Pancreas (tissue), 10 donors: ENCODE measurements at places on chromosomes 5 and 9. TPM values are rescaled to one million over a fixed set of nuclear protein-coding genes. Genes with fewer than 3 reads are reported as not detected.
A peak's percentile ranks its signal among the peaks of the same experiment; 100 is the strongest.

TOR1B gene
- total RNA-seq, result 7.6 TPM

SPATA31C1 gene
- total RNA-seq, result not detected

TMEM252 gene
- not detected for total RNA-seq

DNA sequence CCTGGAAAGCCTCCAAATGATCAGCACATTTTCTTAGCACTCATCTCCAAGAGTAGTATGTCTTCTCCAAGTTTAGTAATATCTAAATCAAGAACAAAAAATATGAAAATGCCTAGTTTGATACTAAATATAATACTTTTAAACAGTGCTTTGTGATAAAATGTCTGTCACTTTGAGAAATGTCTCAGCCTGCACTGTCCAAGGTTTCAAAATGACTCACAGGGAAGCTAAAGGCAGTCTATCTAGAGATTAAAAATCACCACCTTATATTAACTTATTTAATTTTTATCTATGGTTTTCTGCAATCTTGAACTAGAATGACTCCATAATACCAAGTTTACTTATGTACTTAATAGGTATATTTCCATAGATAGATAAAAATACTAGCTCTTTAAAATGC, 633.0 kb upstream of the C9orf72 start:
- no peak for DNase-seq

DNA sequence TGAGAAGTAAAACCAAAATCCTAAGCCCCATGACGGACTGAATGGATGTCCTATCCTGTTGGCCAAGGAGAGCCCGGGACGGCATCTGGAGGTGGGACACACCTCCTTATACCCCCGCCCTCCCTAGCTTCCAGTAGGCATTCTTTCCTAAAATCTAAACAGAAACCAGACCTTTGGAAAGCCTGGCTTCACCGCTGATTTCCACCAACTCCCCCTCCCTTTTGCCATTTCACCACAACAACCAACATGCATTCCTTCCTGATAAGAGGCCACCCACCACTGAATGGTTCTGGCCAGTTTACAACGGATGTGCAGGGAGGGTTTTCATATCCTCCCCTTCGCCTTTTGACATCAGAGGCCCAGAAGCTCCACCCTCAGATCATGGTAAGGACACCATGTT, 9.2 kb upstream of the RARS1 start:
- no peak for DNase-seq

DNA sequence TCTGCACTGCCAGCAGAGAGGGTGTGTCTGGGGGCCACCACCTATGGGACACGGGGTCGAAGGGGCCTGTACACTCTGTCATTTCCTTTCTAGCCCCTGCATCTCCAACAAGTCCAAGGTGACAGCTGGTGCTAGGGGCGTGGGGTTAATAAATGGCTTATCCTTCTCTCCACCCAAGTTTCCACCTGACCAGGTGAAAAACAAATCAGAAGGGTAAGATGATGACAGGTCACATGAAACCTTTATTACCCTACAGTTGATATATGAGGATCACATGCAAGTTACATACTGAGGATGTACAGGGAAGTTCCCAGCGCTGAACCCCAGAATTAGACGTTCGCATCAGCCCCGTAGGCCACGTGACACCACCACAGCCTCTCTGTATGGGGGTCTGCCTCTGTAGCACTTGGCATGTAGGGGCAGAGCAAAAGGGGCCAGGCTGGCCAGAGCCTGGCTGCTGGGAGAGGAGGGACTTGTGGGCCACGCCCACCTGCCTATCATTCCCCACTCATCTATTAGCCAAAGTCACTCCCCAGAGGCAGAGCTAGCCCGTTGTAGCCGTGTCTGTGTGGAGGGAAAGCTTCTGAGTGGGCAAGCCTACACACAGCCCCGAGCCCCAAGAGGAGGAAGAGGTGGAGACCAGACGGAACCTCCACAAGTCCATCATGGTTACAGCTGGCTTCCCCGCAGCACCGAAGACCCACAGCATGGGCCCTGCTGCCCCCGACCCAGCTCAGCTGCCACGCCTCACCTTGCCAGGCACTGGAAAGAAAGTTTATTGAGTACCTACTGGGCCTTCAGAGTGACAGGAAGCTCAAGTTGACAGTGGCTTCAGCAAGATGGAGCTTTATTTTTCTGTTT, 2.2 kb downstream of the TMEM141 start:
- no peak for DNase-seq

GRCh38 chr5:72228960-72229359, 91.1 kb downstream of the MRPS27 start:
- DNase-seq, result no peak

GRCh38 chr5:159123189-159123588, 23.5 kb upstream of the EBF1 start:
- no peak for DNase-seq

- DNase-seq, result no peak
Observed at GRCh38 chr5:89117124-89117644, 234.2 kb upstream of the MEF2C start.

GRCh38 chr9:98807070-98807813, at the start of gene GALNT12:
GALNT12 (plus strand) TSS chr9:98807670; CDS start chr9:98807699, 29 bp downstream.
- peak; percentile 51 for DNase-seq
